ENCODE measurements at places on chromosomes 4 and X. TPM values are rescaled to one million over a fixed set of nuclear protein-coding genes. Genes with fewer than 3 reads are reported as not detected.

IL21 gene
- not detected for polyA plus RNA-seq

MAML3 gene
- polyA plus RNA-seq = 6.0 TPM

DNA sequence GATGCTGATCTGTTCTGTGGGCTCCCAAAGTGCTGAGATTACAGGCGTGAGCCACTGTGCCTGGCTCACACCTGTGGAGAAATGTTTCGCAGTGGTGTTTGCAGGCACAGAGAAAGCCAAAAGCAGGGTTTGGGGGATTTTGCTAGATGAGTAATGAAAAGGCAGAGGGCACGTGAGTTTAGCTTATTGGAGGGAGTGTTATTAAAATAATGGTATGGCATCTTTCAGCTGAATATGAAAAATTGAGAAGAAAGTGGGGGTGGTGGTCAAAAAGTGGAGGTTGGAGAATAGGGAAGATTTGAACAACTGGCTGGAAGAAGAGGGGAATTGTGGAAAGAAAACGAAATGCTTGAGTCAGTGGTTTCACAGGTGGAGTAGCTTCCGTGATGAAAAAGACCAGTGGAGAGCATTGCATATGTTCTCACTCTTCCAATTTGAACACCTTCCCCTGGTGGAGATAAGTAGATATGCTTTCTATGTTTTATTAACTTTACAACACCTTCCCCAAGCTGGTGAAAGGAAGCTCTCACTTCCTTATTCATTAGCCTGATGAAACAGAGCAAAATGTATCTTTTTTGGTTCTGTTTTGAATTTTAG is 1.1 kb upstream of the CHST7 start:
- DNase-seq = no peak

DNA sequence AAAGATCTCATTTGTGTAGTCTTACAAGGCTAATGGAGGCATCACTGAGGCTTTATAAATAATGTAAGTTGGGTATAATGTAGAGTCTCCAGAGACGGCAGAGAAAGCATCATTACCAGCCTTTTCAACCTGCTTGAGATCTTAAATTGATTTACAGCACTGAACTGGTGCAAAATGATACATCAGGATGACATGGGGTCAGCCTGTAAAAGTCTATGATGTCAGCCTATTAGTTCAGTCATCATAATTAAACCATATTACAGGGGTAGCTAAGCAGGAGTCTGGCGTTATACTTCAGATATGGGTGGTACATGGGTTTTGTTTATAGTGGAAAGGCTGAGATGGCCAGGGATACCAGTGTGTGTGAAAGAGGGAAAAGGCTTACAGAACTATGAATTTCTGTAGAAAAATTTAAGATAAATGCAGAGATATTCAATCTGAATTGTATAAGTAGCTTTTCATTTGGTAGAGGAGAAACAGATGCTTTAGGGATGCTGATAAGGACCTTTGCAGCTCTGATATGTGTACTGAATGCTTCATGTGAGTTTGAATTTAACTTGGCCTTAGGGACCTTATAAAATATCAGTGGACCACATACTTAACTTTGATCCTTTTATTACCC is 2.7 kb downstream of the SMAD1 start:
- no peak for DNase-seq

DNA sequence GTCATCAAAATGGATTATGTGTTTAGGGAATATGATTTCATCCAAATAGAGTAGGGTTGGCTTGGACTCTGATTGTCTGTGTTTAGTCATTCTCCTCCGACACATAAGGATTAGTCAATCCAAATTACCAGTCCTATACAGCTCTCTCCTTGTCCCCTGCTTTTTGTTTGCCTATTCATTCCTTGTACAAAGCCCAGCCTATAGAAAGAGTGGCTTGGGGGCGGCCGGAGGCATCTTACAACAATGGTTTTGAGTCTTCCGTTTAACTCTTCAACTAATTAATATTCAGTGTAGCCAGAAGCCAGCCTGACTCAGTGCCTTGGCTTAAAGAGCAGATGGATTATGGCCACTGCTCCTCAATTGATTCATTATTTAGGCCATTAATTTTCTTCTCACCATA is 796.6 kb upstream of the POU3F4 start:
- DNase-seq = no peak

DNA sequence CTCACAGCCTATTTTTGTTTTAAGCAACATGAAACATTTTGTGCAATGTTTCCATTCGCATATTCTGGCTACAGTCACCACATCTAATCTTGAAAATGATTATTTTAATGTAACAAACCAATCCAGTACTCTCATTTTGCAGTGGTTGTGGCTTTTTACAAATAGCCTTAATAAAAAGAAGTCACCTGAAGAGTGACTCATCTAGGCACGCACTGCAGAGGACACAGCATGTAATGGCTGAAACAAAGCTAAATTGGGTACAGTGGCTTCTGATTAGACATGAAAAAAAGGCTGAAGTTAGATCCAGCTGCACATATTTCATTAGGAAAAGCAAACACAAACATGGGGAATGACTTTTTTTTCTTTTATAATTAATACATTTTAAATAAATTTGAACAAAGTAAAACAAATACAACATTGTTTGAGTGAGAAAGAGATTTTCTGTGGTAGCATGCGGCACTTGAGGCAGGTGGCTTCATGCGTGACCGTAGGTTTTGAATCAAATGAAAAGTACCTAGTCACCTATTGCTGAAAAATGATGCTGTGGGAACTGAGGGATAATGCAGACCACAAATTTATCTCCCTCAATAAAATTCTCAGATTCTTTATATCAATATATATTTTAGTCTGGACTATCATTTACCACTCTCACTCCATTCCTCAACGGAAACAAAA is 240.8 kb upstream of the DDX53 start:
- no peak for DNase-seq

GRCh38 chr4:40887764-40888131 is 138.0 kb downstream of the NSUN7 start:
- DNase-seq = no peak

DNA sequence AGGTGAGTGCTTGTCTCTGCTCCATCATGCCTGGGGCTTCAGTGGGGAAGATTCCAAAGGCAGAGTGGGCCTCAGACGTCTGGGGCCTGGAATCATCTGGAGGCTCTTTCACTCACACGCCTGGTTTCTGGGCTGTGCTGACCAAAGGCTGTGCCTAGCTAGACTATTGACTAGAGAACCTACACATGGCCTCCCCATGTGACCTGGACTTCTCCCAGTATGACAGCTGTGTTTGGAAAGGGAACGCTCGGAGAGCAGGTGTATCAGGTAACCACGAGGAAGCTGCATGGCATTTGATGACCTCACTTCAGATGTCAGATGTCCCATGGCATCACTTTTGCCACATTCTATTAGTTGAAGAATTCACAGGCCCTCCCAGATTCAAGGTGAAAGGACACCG is 51.0 kb downstream of the ADGRL3 start:
- no peak for DNase-seq

- peak; percentile 36 for DNase-seq
Measured at GRCh38 chr4:37392521-37393255, 148.1 kb downstream of the NWD2 start.

DNA sequence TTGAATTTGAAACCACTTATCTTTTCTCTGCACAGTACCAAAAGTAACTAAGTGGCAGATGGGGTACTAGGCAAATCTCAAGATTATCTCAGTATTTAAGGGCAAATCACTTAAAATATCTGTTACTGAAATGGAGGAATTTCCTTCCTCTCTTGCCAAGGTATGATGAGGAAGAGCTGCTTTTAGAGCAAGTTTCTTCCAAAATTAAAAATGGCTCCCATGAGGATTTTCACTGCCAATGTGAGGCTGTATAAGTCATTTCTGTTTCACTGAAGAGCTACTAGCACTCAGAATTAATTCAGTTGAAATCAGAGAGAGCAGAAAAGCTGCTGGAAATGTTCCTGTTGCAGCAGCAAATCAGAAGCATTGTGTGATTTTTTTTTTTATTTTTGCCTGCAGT is 43.4 kb downstream of the GABRB1 start:
- DNase-seq = peak; percentile 25

DNA sequence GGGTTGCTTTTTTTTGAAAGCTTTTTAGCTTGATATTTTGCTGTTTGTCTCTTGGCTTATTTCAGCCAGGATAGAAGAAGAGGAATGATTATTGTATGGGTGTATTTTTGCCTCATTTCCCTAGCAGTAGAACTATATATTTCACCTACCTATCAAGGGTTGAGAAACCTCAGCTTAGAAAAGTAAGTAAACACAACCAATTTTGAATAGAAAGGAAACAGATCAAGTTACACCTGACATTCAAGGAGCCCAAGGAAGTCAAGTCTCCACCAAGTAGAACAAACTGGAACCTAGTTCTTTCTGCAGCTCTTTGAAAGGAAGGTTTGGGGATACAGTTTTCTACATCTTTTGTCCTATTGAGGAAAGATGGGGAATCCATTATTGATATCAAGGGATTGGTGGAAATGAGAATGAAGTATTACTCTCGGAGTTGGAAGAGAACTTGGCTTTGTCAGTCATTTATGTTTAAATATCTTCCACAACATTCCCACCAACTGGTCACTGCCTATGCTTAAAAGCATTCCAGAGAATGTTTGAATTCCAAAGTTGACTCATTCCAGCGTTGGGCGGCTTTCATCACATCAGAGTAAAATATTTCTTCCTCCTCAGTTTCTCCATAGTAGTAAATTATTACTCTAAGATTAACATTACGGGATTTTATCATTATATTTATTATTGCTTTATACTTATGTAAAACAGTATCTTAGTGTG is 207.8 kb upstream of the CNKSR2 start:
- no peak for DNase-seq

GRCh38 chr4:152735396-152735859 is 44.1 kb downstream of the TIGD4 start:
- no peak for DNase-seq
